ENCODE measurements at places on chromosomes 6 and 20.

GRCh38 chr6:108760126-108761050, 87.8 kb upstream of the ARMC2 start:
- DNase-seq: no peak

GRCh38 chr6:41370488-41371111, 35.2 kb downstream of the NCR2 start:
- DNase-seq: no peak

DNA sequence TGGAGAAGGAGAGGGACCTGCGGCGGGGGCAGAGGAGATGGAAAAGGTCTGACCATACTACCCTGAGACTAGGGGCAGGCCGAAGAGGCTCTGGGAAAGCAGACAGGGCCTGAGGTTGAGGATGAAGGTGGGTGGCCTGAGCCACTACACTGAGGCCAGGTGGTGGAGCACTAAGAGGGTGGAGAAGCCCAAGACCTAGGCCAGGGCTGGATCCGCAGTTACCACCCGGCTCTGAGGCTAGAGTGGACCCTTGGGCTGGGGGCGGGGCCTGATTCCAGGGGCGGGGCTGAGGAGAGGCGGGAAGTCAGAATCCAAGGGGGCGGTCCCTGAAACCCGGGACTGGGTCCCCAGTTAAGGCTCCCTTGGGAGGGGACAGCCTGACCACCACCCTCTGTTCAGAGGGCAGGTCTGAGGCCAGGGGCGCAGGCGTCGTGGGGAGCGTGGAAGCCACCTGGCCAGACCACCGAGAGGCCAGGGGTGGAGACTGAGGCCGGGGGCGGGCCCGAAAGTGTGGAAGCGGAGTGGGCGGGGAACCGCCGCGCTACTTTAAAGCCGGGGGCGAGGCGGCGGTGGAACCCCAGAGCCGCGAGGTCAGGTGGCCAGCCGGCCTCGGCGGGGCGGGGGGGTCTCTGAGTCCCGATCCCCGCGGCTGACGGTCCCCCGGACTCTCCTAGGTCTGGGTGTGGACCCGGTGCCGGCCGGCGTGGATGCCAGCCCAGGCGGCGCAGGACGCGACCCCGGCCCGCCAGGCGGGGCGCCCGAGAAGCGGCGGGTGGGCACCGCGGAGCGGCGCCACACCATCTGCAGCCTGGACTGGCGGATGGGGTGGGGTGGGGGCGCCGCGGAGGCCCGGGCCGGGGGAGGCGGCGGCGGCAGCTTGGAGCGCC, 8.3 kb downstream of the CCM2L start:
- peak; percentile 25 for DNase-seq

- no peak for DNase-seq
Measured at GRCh38 chr20:34364223-34364506, 1.1 kb downstream of the ITCH start.

GRCh38 chr6:13624871-13625288, 9.7 kb downstream of the NOL7 start:
- no peak for DNase-seq

DNA sequence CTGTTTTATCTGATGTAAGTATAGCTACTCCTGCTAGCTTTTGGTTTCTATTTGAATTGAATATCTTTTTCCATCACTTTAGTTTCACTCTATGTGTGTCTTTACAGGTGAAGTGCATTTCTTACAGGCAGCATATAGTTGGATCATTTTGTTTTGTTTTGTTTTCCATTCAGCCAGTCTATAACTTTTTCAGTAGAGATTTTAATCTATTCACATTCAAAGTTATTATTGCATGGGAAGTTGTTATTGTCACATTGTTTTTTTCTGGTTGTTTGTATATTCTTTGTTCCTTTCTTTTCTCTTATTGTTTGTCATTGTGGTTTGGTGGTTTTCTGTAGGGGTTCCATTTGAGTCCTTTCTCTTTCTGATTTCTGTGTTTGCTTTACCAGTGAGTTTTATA, 151.2 kb downstream of the PDE10A start:
- no peak for DNase-seq

GRCh38 chr6:108735310-108736001, 112.8 kb upstream of the ARMC2 start:
- DNase-seq: no peak

DNA sequence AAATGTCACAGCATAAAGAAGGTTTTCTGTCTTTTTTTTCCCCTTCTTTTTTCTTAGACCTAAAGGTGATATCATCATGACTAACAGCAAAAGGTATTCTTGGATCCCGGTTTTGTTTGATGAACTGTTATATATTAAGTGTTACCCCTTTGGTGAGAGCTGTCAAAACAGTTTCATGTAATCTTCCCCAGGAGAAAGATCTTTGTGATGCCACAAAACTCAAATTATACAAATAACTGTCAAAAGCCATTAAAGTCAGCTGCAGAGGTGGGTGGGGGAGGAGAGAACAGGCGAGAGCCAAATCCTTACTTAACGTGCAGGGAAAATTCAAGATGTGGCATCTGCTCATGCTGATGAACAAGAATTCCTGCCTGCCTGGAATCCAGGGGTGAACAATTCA, 258.2 kb downstream of the BMP7 start:
- no peak for DNase-seq

GRCh38 chr6:142238881-142239280, 62.9 kb upstream of the ADGRG6 start:
- DNase-seq: no peak

GRCh38 chr20:3146732-3147341, 12.8 kb downstream of the FASTKD5 start:
- no peak for DNase-seq

GRCh38 chr6:15550546-15551123, 112.2 kb downstream of the DTNBP1 start:
- no peak for DNase-seq

DNA sequence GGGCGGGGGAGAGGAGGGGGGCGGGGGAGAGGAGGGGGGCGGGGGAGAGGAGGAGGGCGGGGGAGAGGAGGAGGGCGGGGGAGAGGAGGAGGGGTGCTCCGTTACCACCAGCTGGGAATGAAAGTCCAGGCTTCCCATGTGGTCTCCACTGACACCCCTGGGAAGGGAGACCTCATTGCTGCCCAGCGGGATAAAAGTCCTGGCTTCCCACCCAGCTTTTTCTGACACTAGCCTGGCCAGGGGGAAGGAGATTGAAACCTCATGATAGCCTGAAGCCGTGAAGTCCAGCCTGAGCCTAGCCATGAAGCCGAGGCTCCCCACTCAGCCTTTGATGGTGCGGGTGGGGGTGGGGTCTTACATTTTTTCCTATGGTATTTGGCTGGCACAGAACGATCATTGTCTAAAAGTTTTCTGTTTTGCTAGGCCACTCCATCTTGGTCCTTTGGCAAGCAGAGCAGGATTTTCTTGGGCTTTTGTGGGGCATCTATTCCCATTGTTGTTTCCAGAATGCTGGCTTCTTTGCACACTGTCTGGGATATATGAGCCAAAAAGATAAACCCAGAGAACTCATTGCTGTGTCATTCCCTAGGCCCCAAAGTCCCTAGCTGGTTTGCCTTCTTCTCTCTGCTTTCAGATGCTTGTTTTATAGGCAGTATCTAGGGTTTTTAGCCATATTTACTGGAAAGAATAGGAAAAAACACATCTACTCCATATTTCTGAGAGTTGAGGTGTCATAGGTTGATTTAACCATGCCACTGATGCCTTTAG, 67.9 kb upstream of the RNF24 start:
- DNase-seq: no peak

DNA sequence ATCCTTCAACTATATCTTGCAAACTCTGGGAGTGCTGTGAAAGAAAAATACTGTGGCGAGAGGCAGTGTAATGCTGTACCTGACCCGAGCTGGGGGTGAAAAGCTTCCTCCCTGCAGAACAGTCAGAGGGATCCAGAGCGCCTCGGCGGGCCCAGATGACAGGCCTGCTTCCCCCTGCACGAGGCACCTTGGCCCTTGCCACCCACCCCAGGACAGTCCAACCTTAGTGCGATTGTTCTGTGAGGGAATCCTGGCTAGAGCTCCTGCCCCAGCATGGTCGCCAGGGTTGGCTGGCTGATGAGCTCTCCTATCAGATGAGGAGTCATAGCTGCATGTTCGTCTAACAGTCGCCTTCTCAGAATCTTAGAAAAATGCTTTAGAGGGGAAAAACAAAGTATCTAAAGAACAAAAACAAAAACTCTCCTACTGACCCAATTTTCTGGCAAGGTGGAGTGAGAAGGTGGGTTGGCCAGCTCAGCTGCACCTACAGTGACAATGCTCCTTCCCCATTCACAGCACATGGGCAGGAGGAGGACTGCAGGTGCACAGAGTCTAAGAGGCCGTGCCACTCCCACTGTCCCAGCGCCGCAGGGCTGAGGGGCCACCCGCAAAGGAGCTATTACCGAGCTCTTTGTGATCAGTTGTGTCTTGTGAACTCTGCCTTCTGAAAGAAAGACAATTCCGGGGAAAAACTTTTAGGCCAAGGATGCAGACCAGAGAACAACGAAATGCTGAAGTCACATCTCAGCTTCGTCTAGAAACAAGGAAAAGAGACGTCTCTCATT, 28.6 kb upstream of the GPR6 start:
- no peak for DNase-seq

DNA sequence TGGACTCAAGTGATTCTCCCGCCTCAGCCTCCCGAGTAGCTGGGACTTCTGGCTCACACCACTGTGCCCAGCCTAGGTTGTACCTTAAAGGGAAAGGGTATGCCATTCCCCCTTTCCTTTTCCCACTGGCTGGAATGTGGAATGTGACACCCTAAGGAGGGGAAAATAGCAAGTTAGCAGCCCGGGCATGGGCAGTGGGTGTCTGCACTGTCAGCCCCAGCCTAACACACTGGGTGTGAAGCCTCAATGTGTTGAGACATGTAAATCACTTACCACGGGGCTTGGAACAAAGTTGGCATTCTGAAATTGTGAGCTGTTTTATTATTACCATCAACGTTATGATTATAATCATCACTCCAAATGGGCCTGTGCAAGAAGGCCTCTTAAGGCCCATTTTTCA, 80.8 kb upstream of the PTPN1 start:
- no peak for DNase-seq

DNA sequence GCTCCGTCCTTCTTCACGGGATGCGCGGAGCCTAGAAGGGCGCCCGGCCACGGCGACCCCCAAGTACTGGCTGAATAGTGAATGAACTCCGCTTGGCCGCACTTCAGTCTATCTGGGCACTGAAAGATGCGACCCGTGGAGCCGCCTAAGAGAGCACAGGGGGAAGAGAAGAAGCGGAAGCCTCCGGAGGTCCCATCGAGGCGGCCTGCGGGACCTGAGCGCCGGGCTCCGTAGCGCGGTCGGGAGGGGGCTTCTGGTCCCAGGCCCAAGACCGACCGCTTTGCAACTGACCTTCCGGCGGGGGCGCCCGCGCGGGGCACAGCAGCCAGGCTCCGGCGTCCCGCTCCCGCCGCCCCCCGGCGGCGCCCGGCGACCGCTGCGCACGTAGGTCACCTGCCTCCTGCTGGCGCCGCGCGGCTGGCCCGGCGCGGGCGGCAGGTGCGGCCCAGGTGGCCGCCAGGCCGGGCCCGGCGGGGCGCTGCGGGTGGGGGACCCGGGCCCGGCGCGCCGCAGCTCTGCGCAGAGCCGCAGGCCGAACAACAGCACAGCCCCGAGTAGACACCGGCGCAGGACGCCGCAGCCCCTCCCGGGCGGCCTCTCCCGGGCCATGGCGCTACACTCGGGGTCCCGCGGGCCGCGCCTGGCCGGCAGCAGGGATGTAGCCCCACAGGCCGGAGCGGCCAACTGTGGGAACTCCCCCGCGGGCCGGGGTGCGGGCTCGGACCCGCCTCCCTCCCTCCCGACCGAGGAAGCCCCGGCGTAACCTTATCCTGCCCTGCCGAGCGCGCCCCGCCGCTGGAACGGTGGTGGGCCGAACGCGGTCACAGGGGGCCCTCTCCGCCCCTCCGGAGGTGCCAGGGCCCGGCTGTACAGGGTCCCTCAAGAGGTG, at the start of gene METTL24:
Gene METTL24 (minus strand): TSS at position 686 of the 889 bp plus-strand sequence. CDS start 77 bp downstream, at position 609.
- DNase-seq: peak; percentile 38

DNA sequence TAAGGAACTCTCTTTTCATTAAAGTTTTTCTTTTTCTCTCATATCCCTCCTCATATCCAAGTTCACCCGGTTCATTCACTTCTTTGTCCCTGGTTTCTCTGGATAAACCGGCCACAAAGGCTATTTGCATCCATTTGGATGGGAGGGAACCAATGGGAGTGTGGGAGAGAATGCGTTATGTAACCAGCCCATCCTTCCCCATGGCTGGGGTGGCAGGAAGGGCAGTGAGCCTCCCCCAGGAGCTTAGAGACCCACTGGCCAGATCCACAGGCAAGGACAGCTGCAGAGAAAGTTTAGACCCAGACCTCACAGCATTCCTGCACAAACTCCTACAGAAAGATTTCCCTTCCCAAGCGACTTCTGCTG, 10.7 kb downstream of the CASS4 start:
- no peak for DNase-seq

DNA sequence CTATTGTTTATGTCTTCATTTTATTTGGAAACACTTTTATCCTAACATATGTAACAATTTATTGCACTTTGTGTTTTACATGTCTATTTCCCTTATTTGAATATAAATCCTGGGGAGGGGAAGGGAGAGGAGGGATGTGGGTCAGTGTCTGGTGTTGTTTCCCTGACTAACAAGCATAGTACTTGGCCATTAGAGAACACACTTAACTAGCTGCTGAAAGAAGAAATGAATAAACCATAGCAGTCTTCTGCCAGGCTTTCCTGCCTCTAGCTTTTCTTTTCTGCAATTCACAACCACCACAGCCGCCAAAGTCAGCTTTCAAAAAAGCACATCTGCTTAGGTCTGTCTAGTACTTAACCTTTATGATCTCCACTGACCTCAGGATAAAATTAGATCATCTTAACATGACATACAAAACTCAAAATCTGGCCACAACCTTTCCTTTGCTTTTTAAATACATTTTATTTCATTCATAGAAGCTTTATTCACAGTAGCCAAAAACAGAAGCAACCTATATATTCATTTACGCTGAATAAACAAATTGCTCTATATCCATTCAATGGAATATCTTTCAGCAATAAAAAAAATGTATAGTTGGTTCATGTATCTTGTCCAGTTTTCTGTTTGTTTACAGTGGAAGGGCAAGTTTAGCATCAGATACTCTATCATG, 16.3 kb downstream of the PDSS2 start:
- DNase-seq: no peak

- DNase-seq: no peak
Measured at GRCh38 chr6:27472182-27472616, 706 bp downstream of the ZNF184 start.

Measured in hypothalamus (tissue), 51 donors.